ENCODE measurements at places on chromosomes 12 and 14.

DNA sequence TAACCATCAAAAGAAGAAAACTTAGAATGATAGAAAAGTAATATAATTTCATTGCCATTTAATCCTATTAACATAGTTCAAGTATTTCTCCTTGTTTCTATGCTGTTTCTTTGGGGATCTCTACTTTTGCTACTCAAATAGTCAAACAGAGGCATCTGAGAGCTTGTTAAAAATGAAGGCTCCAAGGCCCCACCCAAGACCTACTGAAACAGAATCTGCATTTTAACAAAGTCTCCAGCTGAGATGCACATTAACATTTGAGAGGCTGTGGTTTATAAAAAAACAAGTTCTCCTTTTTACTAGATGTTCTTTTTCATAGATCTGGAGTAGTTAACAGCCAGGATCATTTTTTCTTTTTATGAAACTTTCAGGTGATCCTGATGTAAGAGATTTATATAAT is 31.8 kb downstream of the PPFIA2 start:
- DNase-seq: no peak

DNA sequence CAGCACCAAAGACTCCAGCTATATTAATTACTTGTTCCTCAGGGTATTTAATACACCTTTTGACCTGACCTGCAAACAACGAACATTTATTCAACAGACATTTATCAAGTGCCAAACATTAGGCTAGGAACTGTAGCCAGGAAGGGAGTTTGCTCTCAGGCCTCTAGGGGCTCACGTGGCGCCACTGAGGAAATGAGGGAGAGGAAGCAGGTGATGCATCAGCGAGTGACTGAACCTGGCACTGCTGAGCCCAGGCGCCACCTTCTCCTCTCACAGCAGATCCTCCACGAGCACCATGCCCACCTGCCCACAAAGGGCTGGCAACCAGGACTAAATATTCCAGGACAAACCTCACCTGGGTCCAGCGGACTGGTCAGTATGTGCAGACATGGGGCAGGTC is 50.2 kb downstream of the SETD3 start:
- DNase-seq: no peak

- no peak for DNase-seq
Observed at GRCh38 chr14:100069161-100069800, 4.1 kb downstream of the EVL start.

DNA sequence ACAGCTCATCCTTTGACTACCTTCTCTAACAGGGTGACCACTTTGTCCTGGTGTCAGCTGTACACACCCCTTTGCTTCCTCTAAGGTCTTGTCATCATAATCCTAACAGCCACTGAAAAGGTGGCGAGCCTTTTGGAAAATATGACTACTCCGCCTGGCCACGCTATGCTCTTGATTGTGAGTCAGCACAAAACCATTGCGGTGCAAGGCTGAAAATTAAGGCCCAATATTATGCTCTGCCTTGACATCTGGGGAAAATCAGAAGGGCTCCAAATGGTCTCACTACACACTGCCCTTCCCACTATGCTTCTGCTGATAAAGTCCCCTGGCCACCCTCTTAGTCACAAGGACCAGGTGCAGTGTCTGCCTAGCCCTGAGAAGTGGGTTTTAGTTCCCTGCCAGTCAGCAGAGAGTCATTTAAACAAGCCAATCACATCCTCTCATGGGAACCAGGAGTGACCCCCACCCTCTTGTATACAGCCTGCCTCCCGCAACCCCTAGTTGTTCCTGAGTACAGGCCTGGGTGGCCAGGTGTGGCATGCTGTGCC is 34.3 kb downstream of the FGD6 start:
- no peak for DNase-seq

GRCh38 chr14:76007852-76008251 is 22.3 kb downstream of the IFT43 start:
- DNase-seq: no peak

- DNase-seq: no peak
Observed at GRCh38 chr12:42166501-42166900, 21.8 kb upstream of the GXYLT1 start.
